MCF 10A (cell line): ENCODE measurements at places on chromosomes 11 and 22. TPM values are rescaled to one million over a fixed set of nuclear protein-coding genes. Genes with fewer than 3 reads are reported as not detected.

DNA sequence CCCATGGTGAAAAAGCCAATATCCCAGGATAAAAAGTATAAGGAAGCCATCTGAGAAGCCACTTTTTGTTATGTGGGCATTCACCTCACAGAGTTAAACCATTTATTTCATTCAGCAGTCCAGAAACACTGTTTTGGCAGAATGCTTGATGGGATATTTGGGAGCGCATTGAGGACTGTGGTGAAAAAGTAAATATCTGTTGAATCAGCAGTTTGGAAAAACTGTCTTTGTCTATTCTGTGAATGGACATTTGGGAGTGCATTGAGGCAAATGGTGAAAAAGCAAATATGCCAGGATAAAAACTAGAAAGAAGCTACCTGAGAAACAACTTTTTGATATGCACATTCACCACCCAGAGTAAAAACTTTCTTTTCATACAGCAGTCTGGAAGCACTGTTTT, 276.2 kb upstream of the TRIM48 start:
- H3K4me1 ChIP-seq, result no peaks in the 10 kb centered on the region
- no peak overlapping the region for H3K27ac ChIP-seq
- no peaks in the 10 kb centered on the region for H3K27me3 ChIP-seq
- no peak overlapping the region for H3K4me3 ChIP-seq

- H3K4me1 ChIP-seq, result no peaks in the 10 kb centered on the region
- DNase-seq, result no peak
- H3K4me3 ChIP-seq, result no peak overlapping the region
- no peaks in the 10 kb centered on the region for H3K36me3 ChIP-seq
These were observed 28.1 kb upstream of the CHORDC1 start for GRCh38 chr11:90250970-90251369.

GRCh38 chr11:119592642-119593041, 136.4 kb downstream of the NECTIN1 start:
- DNase-seq, result no peak
- H3K27ac ChIP-seq, result no peak overlapping the region
- no peaks in the 10 kb centered on the region for H3K27me3 ChIP-seq

- H3K4me3 ChIP-seq, result no peak overlapping the region
- H3K4me1 ChIP-seq, result peaks cover 29% of the 10 kb centered on the region
- peaks cover 6% of the 10 kb centered on the region for H3K36me3 ChIP-seq
- peaks cover 15% of the 10 kb centered on the region for H3K27me3 ChIP-seq
- peak; percentile 69 for DNase-seq
- peak overlapping the region; percentile 54 for H3K27ac ChIP-seq
These were observed 44.7 kb downstream of the CACNG2 start for GRCh38 chr22:36658900-36659299.

GRCh38 chr11:106697058-106697457, 321.2 kb downstream of the GUCY1A2 start:
- H3K4me1 ChIP-seq, result no peaks in the 10 kb centered on the region
- H3K4me3 ChIP-seq, result no peak overlapping the region
- H3K36me3 ChIP-seq, result no peaks in the 10 kb centered on the region
- DNase-seq, result peak; percentile 41
- H3K27ac ChIP-seq, result no peak overlapping the region

DNA sequence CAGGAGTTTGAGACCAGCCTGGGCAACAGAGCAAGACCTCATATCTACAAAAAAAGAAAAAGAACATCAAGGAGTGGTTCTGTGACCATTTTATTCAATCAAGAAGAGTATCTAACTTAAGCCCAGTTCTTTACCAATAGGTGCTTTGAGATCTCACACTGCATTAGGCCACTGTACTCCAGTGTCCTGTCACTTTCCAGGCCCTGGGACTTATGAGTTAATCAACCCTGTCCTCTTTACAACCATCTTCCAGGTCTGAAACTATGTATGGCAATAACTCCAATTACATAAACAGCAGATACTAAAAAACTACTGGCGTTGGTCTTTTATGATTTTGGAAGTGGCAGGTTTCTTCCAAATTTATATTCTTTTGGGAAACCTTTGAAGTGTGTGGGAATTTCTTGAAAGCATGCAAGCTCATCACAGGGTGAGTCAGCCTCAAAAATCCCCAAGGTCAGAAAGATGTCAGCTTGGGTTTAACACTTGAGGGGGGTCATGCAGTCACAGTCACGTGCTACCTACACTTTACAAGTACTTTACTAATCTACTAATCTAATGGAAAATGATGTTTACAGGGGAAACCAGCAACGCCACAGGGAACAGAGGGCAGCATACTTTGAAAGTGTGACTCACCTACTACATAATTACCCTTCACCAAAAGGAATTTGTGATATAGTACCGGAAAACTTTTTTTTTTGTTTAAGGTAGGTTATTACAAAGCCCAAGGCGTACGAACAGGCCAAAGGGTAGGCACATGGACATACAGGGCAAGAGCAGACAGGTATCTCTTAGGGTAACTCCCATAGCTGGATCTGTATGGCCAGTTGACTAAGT, 15.6 kb downstream of the PISD start:
- H3K36me3 ChIP-seq, result peaks cover 84% of the 10 kb centered on the region
- H3K4me3 ChIP-seq, result peak overlapping the region; percentile 38
- DNase-seq, result peak; percentile 87
- no peaks in the 10 kb centered on the region for H3K27me3 ChIP-seq

GRCh38 chr11:79437981-79438630, 2.7 kb downstream of the TENM4 start:
- H3K4me3 ChIP-seq, result peak overlapping the region; percentile 73
- no peaks in the 10 kb centered on the region for H3K27me3 ChIP-seq
- peak overlapping the region; percentile 40 for H3K27ac ChIP-seq
- DNase-seq, result peak; percentile 45
- peaks cover 28% of the 10 kb centered on the region for H3K4me1 ChIP-seq

- DNase-seq, result no peak
- H3K27me3 ChIP-seq, result peaks cover 8% of the 10 kb centered on the region
- H3K27ac ChIP-seq, result no peak overlapping the region
- H3K36me3 ChIP-seq, result no peaks in the 10 kb centered on the region
- peaks cover 5% of the 10 kb centered on the region for H3K4me1 ChIP-seq
These were observed 8.4 kb downstream of the KRTAP5-6 start for GRCh38 chr11:1705126-1706052.

The SPON1 gene
- total RNA-seq, result not detected in 2 replicates

DNA sequence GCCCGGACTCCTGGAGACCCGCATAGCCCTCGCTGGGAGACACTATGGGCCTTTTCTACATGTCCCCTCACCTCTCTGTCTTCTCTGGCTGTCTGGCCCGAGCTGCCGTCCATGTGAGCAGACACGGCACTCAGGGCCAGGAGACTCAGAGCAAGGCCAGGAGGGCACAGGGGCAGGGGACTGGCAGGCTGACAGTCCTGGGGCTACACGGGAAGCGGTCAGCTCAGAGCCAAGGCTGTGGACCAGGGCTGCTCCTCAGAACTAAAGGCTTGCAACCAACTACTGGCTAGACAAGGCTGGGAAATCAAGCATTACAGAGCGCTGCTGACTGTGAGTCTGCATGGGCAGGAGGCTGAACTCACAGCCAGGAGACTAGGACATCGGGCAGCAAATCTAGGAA, 56.1 kb upstream of the CDON start:
- no peaks in the 10 kb centered on the region for H3K27me3 ChIP-seq
- H3K4me1 ChIP-seq, result peaks cover 17% of the 10 kb centered on the region
- no peak for DNase-seq
- H3K36me3 ChIP-seq, result peaks cover 7% of the 10 kb centered on the region
